Osteoblast (primary cell): ENCODE measurements at places on chromosomes 3 and 15. TPM values are rescaled to one million over a fixed set of nuclear protein-coding genes. Genes with fewer than 3 reads are reported as not detected.

DNA sequence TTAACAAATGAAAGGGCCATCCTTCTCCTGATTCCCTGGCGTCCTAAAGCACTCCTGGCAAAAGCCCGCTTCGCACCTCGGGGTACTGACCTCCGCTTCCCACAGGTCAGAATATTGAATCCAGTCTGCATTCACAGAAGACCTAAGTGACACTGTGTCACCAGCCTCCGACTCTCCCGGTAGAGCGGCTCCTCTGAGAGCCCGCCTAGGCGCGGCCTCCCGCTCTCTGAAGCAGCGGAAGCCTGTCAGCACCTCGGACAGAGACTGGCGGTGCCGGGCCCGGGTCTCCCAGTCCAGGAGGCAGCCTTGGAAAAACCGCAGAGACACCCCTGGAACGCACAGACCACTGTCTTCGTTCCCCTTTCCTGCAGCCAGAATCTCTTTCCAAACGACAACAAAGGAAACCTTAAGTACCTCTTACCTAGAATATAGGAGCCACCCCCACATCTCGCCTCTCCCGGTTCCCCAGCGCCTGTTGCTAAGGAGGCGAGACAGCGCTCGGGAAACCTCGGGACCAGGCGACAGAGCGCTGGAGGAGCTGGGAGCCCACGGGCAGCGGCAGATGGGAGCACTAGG lies 1.2 kb downstream of the GABRB3 start:
- DNase-seq: peak; percentile 78

- DNase-seq: no peak
Measured at GRCh38 chr15:71042356-71042922, 72.8 kb upstream of the THSD4 start.

GRCh38 chr3:183123891-183124290 lies 24.6 kb upstream of the MCCC1 start:
- DNase-seq: no peak

DNA sequence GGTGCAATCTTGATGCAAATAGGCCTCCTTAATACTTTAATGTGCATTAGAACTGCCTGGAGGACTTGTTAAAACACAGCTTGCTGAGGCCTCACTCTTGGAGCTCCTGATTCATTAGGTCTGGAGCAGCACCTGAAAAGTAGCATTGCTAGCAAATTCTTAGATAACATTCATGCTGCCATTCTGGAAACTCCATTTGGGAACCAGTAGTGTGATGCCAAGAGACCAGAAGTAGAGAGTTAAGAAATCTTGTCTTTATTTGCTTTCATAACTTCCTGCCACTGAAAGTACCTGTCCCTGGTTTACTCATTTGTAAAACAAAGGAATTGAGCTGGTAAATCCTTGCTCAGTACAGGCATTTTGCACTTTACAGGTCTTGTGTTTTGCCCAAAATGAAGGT lies 72.0 kb downstream of the RAP2B start:
- no peak for DNase-seq

GRCh38 chr3:113436809-113437208 lies 4.5 kb downstream of the CFAP44 start:
- peak; percentile 72 for DNase-seq

GRCh38 chr3:38648024-38648658 lies 1.3 kb downstream of the SCN5A start:
- DNase-seq: peak; percentile 79

GRCh38 chr3:144033240-144033589 lies 61.6 kb downstream of the DIPK2A start:
- DNase-seq: no peak

DNA sequence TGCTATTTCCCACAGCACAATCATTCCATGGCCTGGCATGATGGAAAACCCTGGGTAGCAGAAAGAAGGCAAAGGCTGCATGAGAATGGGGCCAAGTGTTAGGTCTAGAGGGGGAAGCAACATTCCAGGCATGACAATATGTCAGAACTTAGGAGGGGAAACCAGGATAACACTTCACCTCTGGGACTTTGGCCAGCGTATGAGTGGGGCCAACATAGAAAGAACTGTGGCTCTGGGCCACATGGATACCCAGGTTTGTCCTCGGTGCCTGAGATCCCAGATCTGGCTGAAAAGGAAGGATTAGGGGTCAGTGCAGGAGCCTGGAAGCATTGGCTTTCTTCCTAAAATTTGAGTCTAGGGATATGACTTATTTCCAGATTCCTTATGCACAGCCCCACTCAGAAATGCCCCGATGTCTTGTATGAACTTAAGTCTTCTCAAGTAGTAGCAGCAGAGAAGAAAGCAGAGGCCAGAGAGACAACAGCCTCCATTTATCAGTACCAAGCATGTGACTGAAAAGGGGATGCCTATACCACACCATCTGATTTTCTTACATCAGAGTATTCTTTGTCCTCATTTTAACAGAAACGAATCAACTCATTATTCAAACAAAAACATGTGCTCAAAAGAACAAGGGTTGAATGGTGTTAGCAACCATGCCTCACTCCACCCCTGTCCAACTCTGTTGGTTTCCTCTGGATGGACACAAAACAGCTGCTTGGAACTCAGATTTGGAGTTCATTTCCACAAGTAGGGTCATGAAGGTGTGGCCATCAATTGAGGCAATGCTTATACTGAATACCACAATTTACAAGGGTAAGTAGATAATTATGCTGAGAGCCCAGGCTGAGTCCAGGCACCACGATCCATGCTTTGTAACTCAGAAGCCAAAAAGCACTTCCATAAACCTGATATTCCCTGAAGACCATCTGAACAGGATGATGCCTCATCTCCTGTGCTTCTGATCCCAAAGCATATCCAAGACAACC lies 43.7 kb upstream of the NDUFB4 start:
- DNase-seq: no peak

- peak; percentile 78 for DNase-seq
Measured at GRCh38 chr3:126557761-126558160, 971 bp downstream of the C3orf22 start.

DNA sequence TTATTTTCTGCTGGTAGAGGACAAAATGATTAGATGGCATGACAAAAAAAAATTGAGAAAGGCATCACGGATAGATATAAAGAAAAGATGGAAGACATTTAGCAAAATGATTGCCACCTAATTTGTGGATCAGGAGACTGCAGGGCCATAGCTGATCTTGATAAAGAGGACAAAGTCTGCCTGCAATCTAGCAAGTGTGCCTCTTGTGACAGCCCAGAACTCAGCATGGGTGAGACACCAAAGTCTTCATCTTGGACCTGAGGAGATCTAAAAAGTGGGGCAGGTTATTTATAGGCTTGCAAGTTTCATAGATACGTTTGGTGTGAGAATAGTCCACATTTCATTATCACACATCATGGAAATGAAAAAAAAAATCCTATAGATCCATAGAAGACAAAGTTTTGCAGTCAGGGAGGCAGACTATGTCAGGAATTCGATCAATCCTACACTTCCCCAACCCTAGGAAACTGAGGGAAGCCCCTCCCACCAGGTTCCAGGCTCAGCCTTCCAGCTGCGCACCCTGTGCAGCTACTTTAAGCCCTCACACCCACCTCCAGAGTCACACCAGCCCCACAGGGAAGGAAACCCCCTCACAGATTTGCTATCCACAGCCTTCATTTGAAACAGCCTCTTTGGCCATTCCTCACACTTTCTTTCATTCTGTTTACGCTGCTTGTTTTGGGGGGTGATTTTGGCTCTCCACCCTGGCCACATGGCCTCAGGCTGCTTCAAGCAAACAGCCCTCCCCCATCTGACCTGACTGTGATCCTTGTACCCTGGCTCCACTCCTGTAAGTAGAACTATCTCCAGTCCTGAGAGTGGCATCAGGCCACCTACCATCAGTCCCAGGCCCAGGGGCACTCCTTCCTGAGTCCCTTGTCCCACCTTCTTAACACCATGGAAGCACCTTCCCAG lies 28.1 kb upstream of the KLHL6 start:
- DNase-seq: no peak

DNA sequence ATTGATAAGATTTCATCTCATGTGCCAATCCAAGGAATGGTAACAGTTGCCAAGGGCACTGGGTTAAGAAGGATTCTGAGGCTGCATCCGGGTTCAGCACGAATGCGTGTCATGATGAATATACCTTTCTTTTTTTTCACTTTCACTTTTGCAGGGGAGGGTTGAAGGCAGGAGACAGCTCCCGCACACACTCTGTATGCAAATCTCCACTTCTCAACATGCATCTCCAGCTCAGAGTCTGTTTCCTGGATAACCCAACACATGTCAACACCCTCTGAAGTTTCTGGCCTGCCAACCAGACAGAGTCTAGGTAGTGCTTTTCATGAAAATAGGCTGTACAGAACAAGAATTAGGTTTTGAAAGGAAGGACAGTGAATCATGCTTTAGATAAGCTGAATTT lies 21.6 kb downstream of the B4GALT4 start:
- no peak for DNase-seq

DNA sequence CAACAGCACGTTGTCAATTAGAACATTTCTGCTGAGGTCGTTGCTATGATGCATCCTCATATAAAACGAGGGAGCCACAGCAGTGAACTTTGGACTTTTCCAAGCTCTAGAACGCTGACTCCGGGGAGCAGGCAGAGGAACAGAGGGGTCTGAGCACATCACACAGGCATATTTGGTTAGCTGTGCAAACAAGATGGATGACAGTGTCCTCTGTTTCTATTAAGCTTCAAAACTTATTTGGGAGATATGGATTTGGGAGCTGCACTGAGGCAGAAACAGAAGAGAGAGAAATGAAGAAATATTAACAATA lies 278.0 kb upstream of the TBL1XR1 start:
- no peak for DNase-seq

DNA sequence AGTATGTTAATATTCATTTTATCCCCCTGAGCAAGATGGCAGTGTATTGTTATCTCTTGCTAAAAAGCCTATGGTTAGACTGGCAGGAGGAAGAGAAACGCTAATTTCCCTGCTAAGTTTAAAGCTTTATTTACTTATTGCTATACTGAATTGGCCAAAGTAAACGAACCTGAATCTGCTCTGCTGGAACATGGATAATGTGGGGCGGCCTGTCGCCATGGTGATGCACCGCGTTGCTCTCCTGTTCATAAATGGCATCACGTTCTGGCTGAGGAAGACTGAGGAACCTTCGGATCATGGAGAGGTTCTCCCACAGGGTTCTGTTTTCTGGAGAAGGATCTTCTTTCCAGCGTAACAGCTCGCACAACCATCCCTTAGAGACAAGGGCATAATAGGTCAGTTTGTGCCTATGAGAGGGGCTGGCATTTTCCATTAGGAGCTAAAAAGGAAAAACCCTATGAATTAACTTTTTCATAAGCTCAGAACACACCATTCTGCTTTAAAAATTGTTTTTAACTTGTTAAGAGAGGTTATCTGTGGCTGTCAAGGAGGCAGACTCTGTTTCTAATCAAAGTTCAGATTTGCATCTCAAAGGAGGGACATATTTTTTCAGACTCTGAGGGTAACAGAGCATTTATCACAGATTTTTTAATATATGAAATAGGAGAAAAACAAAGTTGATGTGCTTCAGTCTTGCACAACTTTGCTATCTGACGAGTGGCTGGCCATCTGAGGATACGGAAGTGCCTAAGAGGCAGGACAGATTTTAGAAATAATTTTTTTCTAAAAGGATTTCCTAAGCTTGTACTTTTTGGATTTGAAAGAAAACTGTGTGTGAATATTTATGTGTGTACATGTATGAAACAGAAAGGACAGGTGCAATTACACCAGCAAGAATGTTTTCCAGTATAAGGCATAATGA lies 73.1 kb downstream of the SATB1 start:
- DNase-seq: no peak

GRCh38 chr3:174462916-174463315 lies 396.2 kb upstream of the NAALADL2 start:
- DNase-seq: peak; percentile 37

GRCh38 chr3:11260460-11260859 lies 11.7 kb upstream of the ATG7 start:
- DNase-seq: no peak

GRCh38 chr3:193827040-193827669 lies 234.1 kb downstream of the OPA1 start:
- no peak for DNase-seq

GRCh38 chr3:43175541-43175940 lies 69.7 kb upstream of the POMGNT2 start:
- DNase-seq: no peak

DNA sequence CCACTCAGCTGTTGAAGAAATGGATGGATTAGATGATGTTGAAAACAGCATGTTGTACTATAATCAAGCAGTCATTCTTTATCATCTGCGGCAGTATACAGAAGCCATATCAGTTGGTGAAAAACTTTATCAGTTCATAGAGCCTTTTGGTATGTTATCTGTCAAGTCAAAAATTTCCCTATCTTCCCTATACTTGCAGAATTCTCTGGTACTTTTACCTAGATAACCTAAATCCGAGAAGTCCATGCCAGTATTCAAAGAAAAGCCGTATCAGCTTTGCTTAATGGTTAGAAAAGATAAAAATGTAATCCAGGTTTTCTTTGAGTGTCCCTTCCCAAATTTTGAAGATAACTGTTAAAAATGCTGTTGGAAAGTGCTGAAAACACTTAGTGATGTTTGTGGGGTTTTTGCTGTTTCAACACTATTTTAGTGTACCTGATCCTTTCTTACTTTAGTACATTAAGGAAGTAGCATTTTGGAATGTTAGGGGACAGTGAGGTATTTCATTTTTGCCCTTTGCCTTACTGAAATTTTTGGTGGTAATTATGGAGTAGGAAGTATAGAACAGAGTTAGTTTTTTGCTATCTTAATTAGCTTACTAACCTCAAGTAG lies 23.8 kb downstream of the CNOT10 start:
- no peak for DNase-seq

DNA sequence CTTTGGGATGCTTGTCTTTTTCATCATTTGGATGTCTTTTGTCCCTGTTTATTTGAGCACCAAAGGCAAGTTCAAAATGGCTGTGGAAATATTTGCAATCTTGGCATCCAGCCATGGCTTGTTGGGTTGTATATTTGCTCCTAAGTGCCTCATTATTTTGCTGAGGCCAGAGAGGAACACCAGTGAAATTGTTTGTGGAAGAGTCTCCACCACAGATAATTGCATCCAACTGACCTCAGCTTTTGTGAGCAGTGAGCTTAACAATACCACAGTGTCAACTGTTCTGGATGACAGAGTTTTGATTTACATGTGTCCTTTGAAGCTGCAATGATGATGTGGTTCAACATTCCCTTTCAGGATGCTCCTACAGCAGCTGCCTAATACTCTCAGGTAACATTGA lies 83.0 kb upstream of the KCNAB1 start:
- DNase-seq: no peak

DNA sequence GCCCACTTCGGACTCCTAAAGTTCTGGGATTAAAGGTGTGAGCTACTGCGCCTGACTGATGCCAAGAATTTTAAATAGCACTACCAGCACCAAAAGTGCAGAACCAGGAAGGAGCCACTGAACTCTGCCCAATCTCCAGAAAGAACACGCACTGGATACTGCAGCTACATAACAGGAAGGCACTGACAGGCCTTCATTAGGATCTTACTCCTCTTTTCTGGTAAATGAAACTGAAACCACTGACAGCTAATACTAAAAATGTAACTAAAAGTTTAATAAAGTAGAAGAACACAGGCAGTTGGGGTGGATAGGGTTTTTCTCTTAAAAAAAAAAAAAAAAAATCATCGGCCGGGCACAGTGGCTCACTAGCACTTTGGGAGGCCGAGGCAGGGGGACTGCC lies 74.1 kb upstream of the CHRM5 start:
- DNase-seq: no peak

The SEMA3G gene
- total RNA-seq: under 0.01 TPM in 1 of 2 replicates, not detected in the other

The TMIE gene
- total RNA-seq: under 0.01 TPM in 2 replicates

The C3orf85 gene
- not detected in 2 replicates for total RNA-seq

The DPH3 gene
- total RNA-seq: 21.4 and 27.4 TPM in 2 replicates

The SUCNR1 gene
- under 0.01 TPM in 1 of 2 replicates, not detected in the other for total RNA-seq

The ASB14 gene
- total RNA-seq: not detected in 2 replicates
